ENCODE measurements at places on chromosomes 2 and 18.

GRCh38 chr18:48074929-48075706 is 144.7 kb upstream of the SMAD2 start:
- DNase-seq: no peak

DNA sequence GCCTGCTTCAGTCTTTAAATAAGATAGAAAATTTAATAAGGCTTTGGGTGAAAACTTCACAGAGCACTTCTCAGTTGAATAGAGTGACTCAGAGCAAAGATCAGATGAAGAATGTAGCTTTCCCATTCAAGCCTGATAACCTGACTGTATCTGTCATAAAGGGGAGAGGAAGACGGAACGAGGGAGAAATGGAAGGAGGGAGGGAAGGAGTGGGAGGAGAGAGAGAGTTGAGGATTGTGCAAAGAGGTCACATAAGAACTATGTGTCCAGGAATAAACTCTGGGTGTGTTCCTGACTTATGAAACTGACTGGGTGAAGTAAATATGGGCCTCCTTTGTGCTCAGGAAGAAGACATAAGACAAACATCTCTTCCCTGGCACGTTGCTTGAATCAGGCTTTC is 385.5 kb downstream of the LPIN1 start:
- DNase-seq: no peak

DNA sequence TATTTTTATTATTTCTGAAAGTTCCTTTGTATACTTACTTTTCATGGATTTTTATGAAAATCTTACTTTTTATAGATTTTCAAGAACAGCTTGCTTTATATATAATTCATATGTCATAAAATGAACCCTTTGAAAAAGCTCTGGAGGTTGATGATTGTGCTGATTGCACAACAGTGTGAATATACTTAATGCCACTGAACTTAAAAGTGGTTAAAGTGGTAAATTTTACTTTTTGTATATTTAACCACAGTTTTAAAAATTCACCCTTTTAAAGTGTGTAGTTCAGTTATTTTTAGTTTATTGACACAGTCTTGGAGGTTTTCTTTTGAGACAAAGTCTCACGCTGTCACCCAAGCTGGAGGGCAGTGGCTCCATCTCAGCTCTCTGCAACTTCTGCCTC is 8.4 kb downstream of the SANBR start:
- no peak for DNase-seq

DNA sequence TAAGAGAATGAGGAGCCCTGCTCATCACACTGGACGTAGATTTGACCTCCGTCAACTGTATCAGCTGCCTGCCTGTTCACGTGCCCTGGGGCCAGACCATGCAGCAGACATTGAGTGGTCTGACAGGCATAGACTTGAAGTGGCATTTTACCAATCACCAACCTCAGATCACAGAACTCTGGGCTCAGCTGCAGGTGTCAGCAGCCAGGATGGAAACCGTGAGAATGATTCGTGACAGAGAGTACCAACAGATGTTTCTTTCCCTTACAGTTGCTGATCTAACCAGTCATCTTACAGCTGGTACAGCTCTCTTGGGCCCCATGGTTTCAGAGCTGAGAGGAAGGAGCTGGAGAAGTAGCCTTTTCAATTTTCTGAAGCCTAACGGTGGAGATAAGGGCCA is 148.9 kb downstream of the EN1 start:
- no peak for DNase-seq

DNA sequence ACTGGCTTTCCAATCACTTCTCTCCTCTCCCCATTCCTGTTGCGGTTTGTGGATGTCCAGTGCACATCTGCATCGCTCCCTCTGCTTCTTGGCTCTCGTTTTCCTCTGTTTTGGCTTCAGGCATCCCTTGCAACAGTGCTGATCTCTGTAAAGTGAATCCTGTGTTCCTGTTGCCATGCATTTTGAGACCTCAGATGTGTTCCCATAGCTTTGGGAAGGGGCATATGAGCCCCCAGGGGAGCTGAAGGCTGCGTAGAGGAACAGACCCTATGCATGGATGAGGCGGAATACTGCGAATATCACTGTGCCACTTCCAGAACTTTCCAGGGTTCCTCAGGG is 168.4 kb upstream of the HAAO start:
- DNase-seq: no peak

GRCh38 chr2:120400551-120400950 is 54.6 kb downstream of the INHBB start:
- DNase-seq: no peak

DNA sequence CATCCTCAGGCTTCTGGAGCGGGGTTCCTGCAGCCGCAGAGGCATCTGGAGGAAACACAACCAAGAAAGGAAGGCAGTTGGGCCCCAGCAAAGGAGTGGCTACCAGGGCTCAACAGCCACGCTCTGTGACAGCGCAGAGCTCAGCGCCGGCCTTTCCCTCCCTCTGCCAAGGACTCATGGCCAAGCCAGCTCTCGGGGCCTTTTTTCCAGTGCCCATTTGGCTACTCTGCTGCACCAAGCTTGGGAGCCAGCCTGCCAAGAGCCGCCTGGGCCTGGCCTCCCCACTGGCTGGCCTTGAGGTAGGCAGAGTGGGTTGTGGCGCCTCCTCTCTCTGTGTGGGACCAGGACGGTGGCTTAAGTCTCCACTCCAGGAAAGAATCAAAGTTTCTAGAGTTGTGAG is 7.2 kb upstream of the CCDC74A start:
- DNase-seq: no peak

- DNase-seq: no peak
Measured at GRCh38 chr2:3467654-3468053, 51.7 kb downstream of the ADI1 start.

DNA sequence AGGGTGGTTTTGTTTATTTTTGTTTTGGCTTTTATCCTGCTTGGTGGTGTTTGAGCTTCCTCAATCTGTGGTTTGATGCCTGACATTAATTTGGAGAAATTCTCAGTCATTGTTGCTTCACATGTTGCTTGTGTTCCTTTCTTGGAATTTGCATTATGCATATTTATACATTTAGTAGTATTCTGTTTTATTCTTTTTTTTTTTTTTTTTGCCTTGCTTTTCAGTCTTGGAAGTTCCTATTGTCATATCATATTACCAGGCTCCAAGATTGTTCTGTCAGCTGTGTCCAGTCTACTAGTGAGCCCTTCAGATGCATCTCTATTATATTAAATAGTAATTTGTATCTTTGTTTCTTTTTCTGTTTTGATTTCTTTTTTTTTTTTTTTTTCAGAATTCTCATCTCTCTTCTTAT is 77.0 kb downstream of the EPC2 start:
- no peak for DNase-seq

DNA sequence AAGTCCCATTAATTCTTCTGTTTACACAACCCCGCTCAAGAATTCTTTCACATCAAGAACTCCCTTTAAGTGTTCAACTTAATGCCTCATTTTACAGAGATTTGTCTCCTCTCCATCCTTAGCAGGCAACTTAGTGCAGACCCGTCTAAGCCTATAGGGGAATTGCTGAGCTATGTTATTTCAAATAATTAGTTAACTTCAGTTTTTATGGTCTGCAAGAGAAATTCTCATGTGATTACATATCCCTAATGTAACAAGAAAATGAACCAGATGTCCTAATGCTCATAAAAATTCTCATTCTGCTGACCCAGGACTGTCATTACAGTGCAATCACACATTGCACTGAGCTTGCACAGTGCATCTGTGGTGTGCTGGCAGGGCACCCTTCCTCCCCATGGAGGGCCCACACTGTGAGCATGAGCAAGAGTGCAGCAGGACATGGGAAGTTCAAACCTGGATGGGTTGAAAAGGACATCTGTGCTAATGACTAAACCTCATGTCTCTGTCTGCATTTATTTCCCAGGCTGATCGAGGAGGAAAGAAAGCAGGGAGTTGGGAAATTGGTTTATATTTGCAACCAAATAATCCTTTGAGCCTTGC is 97.1 kb downstream of the COL5A2 start:
- no peak for DNase-seq

GRCh38 chr2:19205983-19206533 is 152.4 kb downstream of the OSR1 start:
- no peak for DNase-seq

GRCh38 chr2:86203614-86204013 is 4.4 kb downstream of the MRPL35 start:
- no peak for DNase-seq

DNA sequence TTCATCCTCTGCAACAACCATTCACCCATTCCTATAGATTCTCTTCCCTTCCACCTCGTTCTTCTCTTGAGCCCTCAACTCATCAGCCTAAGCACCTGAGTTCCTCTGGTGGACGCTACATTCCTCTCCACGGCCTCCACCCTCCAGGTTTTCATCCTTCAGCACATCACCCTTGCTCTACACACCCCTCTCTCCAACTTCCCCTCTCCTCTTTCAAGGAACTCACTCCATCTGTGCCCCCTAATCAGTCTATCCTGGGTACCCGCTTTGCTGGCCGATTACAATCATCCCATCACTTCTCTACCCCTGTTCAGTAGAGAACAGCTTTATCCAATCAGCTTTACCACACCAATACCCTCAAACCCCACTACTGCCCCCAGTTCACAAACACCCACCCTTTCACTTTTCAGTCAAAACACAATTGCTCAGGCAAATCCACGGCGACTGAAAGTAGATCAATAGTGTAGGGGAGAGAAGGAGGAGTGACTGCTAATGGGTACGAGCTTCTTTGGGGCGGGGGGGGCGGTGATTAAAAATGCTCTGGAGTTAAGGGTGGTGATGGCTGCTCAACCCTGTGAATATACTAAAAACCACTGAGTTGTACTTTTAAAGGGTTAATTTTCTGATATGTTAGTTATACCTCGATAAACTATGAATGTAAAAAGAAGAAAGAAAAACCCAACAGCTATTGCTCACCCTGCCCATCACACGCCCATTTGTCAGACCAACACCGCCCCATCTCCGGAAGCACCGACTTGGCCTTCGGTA is 857 bp downstream of the DYM start:
- peak; percentile 21 for DNase-seq

- DNase-seq: no peak
Measured at GRCh38 chr2:17915811-17916518, 37.5 kb downstream of the KCNS3 start.

DNA sequence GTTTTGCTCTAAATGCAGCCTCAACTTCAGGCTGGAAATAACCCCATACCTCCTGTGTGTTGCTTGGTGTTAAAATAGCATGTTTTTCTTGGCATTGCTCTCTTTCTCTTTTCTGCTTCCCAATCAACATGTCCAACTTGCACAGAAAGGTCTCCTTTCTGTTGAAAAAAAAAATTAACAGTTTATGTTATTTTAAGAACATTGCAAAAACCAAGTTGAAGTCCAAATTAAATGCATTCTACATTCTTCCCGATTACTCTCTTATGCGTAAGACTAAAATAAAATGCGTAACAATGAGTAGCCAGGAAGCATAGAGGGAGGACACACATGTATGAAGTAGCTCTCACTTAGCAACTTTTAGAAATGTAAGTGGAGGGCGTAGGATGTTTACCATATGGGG is 1406.1 kb upstream of the NXPH2 start:
- DNase-seq: no peak
